Urothelium cell line (cell line): ENCODE measurements at places on chromosomes 5 and 9.

- DNase-seq: no peak
Measured at GRCh38 chr9:77735494-77735893, 87.4 kb upstream of the GNA14 start.

GRCh38 chr9:127979333-127980059, 1.3 kb downstream of the EEIG1 start:
- no peak for DNase-seq

- DNase-seq: no peak
Measured at GRCh38 chr5:66169534-66169933, 25.4 kb downstream of the SREK1 start.

GRCh38 chr5:95901676-95902627, 59.7 kb downstream of the ELL2 start:
- DNase-seq: peak; percentile 31

- DNase-seq: no peak
Measured at GRCh38 chr5:149677731-149678130, 52.4 kb upstream of the PPARGC1B start.

- no peak for DNase-seq
Measured at GRCh38 chr5:178198706-178199105, 5.6 kb upstream of the HNRNPAB start.

GRCh38 chr9:71767776-71768321, 464 bp downstream of the CEMIP2 start:
- DNase-seq: no peak

GRCh38 chr9:99431103-99431502, 209.0 kb downstream of the SEC61B start:
- no peak for DNase-seq

- no peak for DNase-seq
Measured at GRCh38 chr5:171669571-171669970, 116.0 kb upstream of the SMIM23 start.

GRCh38 chr5:172772112-172772906, 1.3 kb upstream of the DUSP1 start:
- peak; percentile 75 for DNase-seq

DNA sequence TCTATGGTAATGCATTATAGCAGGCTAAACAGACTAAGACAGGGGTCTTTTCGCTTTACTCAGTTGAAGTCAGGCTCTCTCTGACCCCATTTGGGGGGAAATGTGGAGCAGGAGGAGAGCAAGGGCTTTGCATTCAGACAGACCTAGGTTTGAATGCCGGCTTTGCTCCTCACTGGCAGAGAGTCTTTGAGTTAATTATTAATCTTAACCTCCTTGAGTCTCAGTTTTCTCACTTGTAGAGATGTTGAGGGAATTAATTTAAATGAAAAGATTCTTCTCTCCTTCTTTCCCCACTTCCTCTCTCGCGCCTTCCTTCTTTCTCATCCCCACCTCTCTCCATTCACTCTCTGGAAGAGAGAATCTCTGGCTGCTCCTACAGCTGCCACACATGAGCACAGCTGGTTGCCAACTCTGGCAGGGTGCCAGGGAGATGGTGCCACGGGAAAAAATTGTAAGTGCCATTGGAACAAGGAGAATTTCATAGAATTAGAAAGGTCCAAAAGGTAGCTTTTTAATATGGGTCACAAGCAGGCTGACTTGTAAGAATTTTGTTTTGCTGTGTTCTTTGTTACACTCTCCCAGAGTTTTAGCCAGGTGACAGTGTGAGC, 25.2 kb upstream of the GLRA1 start:
- DNase-seq: no peak

- DNase-seq: no peak
Measured at GRCh38 chr5:10091701-10092100, 158.0 kb downstream of the ATPSCKMT start.

GRCh38 chr9:88501086-88501485, 33.9 kb upstream of the NXNL2 start:
- no peak for DNase-seq

GRCh38 chr9:93122721-93123221, 11.3 kb downstream of the NINJ1 start:
- no peak for DNase-seq

GRCh38 chr5:15929611-15930263, 249.9 kb downstream of the MARCHF11 start:
- no peak for DNase-seq

- no peak for DNase-seq
Measured at GRCh38 chr5:36611520-36612274, 5.3 kb downstream of the SLC1A3 start.

GRCh38 chr9:20640331-20641187, 18.3 kb upstream of the MLLT3 start:
- DNase-seq: peak; percentile 42

- DNase-seq: no peak
Measured at GRCh38 chr9:124299515-124300090, 41.9 kb downstream of the NEK6 start.

GRCh38 chr5:135251093-135251492, 147.9 kb downstream of the MACROH2A1 start:
- no peak for DNase-seq

DNA sequence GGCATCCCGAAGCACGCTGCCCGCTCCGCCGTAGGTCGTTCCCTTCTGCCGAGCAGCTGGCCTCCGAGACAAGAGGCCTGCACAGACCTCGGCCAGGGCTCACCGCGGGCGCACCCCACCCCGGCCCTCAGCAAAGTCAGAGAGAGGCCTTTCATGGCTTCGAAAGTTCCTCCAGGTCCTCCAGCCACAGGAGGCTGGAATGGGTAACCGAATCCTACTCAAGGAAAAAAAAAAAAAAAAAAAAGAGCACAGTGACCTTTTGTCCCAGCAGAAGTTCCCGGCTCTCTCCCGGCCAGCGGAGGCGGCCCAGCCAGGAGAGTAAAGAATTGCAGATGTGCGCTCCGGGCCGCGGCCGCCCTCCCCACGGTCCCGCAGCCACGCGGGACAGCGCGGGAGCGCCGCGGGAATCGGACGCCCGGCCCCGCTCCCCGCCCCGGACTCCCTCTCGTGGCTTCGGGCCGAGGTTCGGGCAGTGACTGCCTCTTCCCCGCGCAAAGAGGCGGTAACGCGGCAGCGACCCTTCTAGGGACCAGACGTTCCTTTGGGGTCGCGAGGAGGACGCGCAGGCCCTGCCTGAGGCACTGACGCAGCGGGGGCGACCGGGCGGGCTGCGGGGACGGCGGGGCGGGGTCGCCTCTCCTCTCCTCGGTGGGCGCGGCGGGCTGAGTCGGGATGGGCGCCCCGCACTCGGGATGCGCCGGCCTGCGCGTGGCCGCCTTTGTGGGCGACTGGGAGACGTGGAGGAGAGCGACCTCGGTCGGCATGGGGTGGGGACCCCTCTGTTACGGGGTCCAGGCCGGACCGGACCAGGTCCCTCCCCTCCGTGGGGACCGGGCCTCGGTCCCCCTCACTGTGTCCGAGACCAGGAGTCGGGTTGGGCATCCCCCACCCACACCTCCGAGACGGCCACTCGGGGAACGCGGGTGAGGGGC, 754 bp downstream of the GFPT2 start:
- no peak for DNase-seq

GRCh38 chr5:151825445-151825844, 53.7 kb downstream of the G3BP1 start:
- DNase-seq: peak; percentile 60

- DNase-seq: no peak
Measured at GRCh38 chr5:74209571-74209970, 431.0 kb downstream of the ENC1 start.

GRCh38 chr5:69033690-69034089, 60.1 kb upstream of the SLC30A5 start:
- no peak for DNase-seq

DNA sequence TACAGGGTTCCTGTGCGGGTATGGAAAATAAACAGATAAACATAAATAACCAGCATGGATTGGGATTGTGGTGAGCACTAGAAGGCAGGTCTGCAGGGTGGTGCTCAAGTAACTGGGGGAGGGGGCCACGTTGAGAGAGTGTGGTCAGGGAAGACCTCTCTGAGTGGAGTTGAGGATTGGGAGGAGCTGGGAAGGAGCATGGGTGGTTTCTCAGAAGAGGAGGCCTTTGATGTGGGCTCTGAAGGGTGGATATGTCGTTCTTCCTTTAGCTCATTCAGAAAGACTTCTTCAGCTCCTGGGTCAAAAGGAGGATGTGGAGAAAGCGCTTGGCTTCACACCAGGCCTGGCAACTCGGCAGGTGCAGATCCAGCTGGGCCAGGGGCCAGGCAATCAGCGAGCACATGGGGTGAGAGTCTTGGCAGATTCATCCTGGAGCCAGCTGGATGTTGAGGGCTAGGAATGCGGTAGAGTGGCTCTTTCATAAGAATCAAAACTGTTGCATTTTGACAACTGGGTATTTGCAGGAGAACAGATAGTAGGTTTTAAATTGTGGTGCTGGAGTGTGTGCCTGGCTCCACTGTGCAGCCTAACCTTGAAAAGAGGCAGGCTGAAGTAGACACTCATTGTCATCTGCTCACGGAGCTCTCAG, 71.7 kb downstream of the PCSK5 start:
- DNase-seq: peak; percentile 54
